ENCODE measurements at places on chromosomes 2 and 18. TPM values are rescaled to one million over a fixed set of nuclear protein-coding genes. Genes with fewer than 3 reads are reported as not detected.

The MEP1B gene
- total RNA-seq: not detected

The DTNA gene
- not detected for total RNA-seq

The TMEM247 gene
- total RNA-seq: not detected

The CMPK2 gene
- total RNA-seq: 0.62 TPM

The AKAIN1 gene
- not detected for total RNA-seq

The EVX2 gene
- not detected for total RNA-seq

The TMEM17 gene
- total RNA-seq: 0.84 TPM

The PRSS56 gene
- total RNA-seq: not detected

The TWIST2 gene
- total RNA-seq: not detected
